Bronchial epithelial cell (primary cell): ENCODE measurements at places on chromosomes 4 and X.

GRCh38 chrX:105191878-105192277 lies 28.6 kb downstream of the TEX13A start:
- DNase-seq: peak; percentile 20

DNA sequence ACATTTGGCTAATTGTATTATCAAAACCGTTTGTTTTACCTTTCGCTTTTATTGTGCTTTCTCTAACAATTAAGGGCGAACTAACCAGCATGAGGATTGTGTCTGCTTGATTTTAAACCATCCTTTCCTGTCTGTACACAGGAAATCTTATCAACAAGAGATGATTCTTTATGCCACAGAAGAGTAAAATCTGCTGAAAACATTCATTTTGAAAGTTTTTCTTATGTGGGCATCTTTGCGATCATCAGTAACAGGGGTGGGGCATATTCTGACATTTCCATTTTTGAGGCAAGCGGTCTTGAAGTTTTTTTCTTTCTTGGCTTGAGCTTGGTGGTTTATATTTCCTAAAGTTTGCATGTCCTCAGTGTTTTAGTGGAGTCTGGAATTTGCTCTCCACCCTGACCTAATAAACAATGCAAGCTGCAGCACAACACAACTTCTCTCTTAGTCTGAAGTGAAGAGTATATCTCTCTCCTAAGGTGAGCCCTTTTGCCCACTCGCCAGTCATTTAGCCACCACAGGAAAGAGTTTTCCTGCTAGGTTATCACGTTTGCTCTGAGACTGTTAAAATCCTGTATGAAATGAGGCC lies 26.6 kb downstream of the NFKB1 start:
- no peak for DNase-seq

- no peak for DNase-seq
Observed at GRCh38 chr4:17008834-17009345, 110.4 kb upstream of the LDB2 start.

DNA sequence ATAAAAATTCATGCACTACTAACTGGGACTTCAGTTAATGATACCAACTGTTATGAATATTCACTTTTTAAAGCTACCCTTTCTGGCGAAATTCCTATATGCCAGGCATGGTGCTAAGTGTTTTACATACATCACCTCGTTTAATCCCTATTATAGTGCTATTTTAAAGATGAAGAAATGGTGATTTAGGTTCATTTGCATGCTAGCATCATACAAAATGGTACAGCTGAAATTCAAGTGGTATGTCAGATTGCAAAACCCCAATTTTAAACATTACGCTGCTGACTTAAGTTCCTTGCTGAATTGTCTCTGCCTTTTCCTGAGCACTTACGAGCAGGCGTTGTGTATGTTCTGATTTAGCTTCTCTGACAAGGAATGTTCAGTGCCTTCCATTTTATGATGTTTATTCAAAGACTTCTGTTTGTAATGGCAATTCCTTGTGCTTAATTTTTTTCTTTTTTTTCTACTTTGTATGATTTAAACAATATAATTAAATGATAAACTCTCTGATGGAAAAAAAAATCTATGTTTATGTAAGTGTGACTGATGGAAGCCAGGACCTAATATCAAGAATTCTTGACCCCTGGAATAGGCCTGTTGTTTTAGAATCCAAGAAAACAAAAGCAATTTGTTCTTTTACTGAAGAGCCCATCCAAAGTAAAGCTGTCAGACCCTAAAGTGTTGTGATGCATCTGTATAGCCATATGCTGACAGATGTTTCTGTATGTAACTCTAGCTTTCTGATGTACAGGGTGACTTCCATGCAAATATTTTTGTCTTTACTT lies 148.1 kb downstream of the PCDH7 start:
- no peak for DNase-seq

DNA sequence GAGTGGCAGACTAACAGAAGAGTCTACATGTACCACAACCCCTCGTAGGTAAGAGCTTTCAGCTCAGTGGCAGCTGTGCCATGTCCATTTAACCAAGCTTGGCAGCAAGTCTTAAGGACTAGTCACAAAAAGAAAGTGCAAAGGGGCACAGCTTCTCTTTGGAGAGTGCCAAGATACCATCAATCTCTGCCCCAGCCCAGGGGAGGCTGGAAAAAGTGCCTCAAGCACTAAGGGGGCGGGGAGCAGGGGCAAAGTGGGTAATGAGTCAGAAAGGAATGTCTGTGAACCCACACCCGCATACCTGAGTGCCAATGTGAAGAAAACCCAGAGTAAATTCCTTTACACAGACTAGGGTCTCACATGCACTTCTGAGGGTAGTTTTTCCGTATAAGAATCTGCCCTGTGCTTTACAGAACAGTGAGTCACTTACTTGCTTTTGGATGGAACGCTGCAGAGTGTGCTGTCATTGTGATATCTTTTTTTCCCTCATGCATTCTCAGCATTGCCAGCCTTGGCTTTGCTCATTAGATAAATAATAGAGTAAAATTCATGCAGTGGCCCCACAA lies 219.8 kb downstream of the ZNF674 start:
- peak; percentile 86 for DNase-seq
